H4 (cell line): ENCODE measurements at places on chromosomes 16 and 17. TPM values are rescaled to one million over a fixed set of nuclear protein-coding genes. Genes with fewer than 3 reads are reported as not detected.

GRCh38 chr17:70041061-70041460 is 34.0 kb upstream of the KCNJ16 start:
- DNase-seq, result no peak

DNA sequence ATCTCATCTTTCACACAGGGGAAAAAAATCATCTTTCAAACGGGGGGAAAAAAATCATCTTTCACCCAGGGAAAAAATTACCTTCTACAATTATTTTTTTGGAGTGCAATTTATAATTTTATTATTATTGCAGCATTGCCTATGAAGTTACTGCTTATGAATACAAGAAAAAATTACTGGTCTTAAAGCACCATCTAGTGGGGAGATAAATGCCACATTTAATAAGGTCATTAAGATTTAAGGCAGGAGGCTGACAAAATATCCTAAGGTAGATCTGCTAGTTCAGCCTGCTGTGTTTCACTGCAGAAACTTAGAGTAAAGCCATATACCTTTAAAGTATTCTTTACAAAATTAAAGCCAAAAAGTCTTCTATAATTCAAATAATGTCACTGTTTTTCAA is 13.7 kb downstream of the SHCBP1 start:
- peak; percentile 17 for DNase-seq

GRCh38 chr16:31265329-31266245 is 5.8 kb downstream of the ITGAM start:
- peak; percentile 42 for DNase-seq

GRCh38 chr16:79076047-79076767 is 524.3 kb downstream of the MAF start:
- DNase-seq, result no peak

- no peak for DNase-seq
Observed at GRCh38 chr16:56295739-56296527, 104.6 kb downstream of the GNAO1 start.

DNA sequence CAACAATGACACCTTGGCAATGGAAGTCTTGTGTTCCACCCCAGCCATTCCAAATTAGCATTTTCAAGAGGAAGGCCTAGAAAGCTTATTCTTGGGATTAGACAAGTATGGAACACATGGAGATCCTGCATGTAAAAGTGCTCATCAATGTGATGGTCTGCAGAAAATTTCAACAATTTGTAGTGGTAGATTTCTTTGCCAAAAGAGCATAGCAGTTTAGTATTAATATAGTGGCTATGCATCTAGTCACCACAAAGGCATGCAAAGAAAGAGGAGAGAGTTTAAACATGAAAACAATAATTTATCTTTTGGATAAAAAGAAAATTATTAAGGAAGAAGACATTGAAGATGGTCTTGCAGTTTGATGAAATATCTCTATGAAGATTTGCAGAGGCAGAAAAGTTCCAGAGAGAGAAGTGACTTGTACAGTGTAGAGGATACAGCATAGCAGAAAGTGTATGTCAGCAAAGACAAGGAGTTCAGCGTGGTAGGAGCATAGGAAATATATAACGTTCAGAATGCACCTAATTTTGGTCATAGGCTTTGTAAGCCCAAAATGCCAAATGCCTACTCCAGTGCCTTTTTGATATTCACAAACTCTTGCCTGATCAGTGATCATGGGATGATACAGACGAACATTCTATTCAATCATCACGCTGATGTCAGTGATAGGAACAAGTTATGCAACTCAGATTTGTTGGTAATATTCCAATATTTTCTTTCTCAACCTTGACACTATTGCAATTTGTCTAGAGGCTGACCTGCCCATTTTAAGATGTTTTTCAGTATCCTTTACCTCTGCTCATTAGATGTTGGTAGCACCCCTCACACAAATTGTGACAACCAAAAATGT is 727.9 kb upstream of the SOX9 start:
- no peak for DNase-seq

GRCh38 chr17:43864161-43864984 is 17.4 kb downstream of the CD300LG start:
- no peak for DNase-seq

DNA sequence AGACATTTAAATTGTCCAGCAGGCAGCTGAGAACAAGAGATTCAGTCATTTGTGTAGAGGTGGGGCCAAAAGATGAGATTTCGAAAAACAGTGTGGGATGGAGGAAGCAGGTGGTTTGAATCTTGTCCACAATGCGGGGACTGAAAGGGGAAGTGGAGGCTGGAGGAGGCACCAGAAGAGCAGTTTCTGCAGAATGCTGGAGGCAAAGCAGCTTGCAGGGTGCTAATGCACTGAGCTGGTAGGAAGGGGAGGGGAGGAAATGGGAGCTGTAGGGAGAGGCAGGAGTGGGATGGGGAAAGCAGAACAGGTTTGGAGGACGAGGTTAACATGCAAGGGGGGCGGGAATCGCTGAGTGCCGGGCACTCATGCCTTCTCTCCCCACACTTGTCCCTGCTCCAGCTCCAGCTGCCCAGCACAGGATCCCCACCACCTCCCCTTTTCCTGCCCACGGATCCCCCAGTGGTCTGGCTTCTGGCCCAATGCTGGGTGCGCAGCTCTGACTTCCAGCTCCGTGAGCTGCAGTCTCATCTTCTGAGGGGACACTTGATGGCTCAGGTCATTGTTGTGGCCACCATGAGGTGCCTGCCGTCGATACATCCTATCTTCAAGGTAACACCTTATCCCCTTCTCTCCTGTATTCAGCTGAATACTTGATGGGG is 9.4 kb downstream of the C17orf100 start:
- no peak for DNase-seq

GRCh38 chr17:66319226-66319625 is 16.8 kb downstream of the PRKCA start:
- DNase-seq, result no peak

The PLA2G10 gene
- not detected in 2 replicates for total RNA-seq

The DNAI2 gene
- not detected in 2 replicates for total RNA-seq

The RPGRIP1L gene
- 5.5 and 8.2 TPM in 2 replicates for total RNA-seq

The CCDC40 gene
- total RNA-seq, result 2.8 and 3.8 TPM in 2 replicates

The CHST4 gene
- total RNA-seq, result 0.19 and 0.66 TPM in 2 replicates

The STAT5A gene
- total RNA-seq, result 0.35 and 0.41 TPM in 2 replicates

The TP53TG3C gene
- total RNA-seq, result not detected in 2 replicates
